Effector CD4-positive, alpha-beta T cell (primary cell): ENCODE measurements at places on chromosomes 7 and 10.

GRCh38 chr7:124758327-124758726 is 7.3 kb downstream of the GPR37 start:
- DNase-seq: no peak

- DNase-seq: no peak
Observed at GRCh38 chr10:1712314-1712713, 25.0 kb downstream of the ADARB2 start.

- no peak for DNase-seq
Observed at GRCh38 chr7:31456646-31457368, 57.1 kb upstream of the ITPRID1 start.

DNA sequence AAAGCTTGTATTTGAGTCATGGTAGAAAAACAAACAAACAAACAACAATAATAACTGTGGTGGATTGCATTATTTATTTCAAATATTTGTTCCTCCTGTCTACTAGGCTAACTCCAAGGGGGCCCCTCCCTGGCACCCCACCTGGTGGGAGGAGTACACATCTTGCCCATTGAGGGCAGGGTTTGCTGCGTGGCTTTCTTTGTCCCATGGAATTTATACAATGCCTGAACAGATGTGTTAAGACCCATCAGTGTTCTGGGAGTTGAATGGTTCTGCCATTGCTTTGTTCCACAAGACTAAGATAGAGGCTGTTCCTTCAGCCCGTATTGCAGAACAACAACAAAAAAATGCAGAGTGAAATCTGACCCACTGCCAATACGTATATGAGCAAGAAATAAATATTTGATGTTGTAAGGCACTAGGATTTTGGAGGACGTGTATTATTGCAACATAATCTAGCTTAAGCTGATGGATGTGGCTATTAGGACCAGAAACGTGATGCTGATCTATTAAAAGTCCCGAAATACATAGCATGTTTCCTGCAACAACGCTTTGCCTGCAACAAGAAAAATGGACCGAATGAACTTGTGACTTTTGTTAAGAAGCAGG is 119.1 kb upstream of the JCAD start:
- DNase-seq: no peak

DNA sequence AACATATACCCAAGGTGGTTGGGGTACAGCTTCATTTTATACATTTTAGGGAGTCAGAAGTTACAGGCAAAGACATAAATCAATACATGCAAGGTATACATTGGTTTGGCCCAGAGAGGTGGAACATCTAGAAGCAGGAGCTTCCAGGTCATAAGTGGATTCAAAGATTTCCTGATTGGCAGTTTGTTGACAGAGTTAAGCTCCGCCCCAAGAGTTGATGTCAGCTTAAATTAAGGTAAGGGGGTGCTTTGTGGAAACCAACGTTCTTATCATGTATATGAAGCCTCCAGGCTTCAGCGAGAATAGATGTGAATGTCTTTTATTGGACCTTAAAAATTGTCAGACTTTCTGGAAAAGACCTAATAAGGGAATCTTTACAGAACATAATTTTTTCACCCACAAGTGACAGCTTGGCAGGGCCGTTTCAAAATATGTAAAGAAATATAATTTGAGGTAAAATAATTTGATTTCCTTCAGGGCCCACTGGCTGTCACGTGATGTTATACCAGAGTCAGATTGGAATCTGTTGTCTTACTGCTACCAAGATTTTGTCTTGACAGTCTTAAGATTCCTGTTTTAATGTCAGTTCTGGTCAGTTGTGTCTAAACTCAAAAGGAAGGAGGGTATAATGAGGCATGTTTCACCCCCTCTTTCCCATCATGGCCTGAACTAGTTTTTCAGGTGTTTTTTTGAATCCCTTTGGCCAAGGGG is 6.3 kb upstream of the PANK1 start:
- no peak for DNase-seq

- DNase-seq: no peak
Observed at GRCh38 chr10:75430000-75430763, 1.2 kb upstream of the LRMDA start.

GRCh38 chr7:100642534-100642907 is 1.2 kb upstream of the TFR2 start:
- DNase-seq: no peak

DNA sequence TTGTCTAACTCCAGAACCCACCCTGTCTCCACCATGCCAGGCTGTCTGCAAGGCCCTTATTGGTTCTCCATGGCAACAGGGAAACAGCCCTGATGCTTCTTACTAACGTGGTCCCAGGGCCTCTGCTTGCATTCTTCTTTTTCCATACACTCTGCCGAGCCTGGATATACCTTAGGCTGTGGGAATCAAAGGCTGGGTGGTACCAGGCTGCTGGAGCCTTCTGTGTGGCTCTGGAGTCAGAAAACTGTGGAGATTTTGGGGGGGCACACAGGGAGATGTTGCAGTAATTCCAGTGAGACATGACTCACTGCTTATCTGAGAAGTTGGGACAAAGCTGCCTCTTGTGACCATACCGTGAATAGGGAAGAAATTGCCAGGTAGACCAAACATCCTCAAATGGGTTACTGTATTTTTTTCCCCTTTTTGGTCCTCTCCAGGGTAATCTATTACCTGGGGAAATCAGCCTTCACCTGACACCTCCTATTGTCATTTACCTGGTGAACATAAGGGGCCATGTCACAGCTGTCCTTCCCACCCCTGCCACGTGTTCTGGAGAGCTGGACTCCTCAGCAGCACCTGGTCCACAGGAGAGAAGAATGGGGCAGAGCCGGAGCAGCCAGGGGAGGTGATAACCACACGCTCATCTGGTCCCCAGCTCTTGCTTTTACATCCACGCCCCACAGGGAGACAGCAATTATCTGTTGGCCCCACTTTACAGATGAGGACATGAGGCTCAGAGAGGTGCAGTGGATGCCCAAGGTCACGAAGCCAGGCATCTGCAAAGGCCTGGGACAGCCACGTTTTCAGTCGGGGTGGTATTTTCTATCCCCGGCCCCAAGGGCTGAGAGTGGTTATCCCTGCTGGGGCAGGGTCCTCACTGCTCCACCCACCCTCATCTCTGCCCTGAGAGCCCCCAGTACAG is 4.6 kb downstream of the CHST3 start:
- DNase-seq: no peak

DNA sequence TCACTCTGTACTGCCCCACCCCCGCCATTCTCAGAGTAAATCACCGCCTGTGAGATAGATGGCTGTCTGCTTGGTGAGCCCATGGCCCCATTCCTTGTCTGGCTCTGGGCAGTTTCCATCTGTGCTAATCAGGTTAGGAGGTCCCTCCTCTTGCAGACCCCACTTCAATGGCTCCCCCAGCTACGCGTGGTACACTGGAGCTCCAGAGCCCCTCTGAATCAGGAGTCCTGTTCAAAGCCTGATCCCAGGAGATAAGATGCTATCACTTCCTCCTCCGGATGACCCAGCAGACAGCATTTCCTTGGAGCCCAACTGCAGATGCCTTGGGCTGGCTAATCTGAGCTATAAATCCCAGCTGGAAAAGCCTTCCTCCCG is 122.3 kb downstream of the SH3PXD2A start:
- DNase-seq: no peak

- no peak for DNase-seq
Observed at GRCh38 chr7:19916046-19916445, 142.6 kb upstream of the TMEM196 start.

- DNase-seq: no peak
Observed at GRCh38 chr10:5628451-5629302, 37.7 kb downstream of the ASB13 start.

GRCh38 chr7:55556492-55556891 is 15.8 kb downstream of the VOPP1 start:
- no peak for DNase-seq

- DNase-seq: no peak
Observed at GRCh38 chr10:113442336-113442735, 110.5 kb upstream of the HABP2 start.

DNA sequence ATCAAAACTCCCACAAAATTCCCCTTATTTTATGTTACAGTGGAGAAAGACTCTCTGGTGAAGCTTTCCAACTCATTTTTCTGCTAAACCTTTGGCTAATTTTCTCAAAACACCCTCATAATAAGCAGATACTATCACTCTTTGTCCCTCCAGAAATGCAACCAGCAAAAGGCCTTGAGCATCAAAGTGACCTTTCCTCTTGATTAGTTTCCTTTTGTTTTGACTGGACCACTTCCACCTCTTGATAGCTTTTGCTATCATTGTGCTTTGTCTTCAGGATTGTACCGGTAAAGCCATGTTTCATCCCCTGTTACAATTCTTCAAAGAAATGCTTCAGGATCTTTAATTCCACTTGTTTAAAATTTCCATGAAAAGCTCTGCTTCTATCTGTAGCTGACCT is 115.1 kb upstream of the SLC13A1 start:
- no peak for DNase-seq

- no peak for DNase-seq
Observed at GRCh38 chr10:58028597-58029366, 238.9 kb downstream of the IPMK start.

DNA sequence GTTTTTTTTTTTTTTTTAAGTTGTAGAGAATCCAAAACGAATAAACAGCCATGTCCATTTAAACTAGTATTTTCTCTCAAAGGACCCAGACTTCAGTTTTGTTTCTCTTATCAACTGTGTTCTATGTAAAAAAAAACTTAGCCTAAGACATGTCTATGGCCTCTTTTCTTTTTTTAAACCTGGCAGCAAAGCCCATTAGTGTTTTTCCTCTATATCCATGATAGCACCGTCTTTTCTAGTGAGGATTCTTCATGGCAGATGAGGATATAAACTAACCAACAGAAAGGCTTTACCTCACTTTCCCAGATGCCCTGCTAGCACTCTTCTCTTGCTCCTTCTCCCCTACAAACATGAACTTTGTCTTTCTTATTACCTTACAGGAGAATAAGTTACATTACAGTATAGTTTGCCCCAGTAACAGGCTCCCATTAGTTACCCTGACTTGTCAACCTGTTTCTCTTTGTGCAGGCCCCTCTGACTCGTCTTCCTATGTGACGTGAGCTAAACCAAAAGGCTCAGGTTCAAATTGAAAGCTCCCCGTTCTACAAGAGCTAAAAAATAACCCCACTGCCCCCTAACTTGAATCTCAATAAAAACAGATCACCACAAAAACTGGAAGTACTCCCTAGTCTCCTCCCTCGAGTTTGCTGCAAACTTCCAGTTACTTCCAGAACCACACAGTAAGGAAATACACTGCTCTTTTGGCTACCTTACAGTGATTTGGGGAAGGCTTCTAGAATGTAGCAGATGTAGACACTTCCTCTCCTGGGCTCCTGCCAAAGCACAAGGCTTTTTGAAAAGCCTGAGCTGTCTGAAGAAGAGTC is 20.1 kb downstream of the P4HA1 start:
- DNase-seq: no peak

DNA sequence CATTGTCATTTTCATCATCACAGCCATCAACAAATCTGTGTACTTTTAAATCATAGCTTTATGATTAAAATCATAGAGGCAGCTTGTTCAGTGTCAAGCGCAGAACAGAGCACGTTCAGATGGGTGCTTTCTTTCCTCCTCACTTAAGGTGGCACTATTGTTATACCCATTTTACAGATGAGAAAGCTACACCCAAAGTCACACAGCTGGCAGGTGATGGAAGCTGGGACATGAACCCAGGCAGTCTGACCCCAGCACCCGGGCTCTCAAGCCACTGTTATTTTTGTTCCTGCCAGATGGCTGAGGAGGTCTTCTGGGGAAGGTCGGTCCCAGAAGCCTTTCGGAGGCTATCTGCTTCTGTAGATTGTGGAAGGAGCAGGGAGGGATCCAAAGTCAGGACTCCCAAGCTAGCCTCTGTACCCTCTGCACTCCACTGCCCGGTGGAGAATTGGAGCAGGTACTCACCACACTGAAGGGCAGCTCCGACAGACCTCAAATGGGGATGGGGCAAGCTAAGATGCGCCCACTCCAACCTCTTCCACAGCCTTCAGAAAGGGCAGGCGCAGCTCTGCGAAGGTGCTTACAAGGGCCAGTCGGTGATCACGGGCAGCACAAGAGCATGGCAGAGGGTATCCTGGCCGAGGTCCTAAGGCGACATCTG is 610 bp downstream of the AVPI1 start:
- no peak for DNase-seq

DNA sequence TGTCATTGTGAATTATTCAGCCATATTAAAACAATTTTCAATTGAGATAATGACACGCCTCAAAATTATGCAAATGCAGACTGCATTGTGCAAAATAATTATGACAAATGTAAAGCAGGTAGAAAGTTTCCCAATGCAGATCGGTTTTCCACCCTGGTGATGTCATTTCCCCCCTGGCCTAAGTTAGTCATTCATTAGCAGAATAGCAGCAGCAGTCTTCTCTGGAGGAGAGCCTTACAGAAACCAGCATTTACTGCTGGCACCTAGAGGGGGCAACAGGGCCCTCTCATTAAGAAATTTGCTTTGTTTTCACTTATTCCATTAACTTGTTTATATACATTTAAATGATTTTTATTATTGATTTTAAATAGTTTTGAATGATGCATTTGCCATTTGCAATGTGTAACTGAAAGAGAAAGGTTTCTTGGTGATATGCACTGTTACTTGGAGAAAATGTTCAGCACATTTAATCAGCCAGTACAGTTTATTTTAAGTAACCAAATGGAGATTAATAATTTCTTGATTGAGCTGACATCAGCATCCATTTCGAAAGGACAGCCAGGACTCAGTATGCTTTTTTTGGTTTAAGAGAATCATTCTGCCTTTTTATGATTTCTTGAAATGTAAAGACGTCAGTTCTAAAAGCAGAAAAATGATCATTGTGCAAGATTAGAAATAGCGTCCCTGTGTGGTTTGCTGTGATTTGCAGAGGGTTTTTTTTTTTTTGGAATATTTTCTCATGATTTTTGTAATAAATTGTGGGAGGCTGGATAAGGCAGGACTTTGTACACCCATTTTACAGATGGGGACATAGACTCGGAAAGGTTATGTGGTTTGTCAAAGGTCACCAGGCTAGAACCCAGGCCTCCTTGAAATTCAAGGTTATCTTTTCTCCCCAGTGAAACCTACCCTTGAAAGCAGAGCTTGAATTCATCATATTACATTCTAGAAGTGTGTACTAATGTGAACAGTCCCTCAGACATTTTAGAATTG is 3.5 kb downstream of the ARID5B start:
- DNase-seq: peak; percentile 29

DNA sequence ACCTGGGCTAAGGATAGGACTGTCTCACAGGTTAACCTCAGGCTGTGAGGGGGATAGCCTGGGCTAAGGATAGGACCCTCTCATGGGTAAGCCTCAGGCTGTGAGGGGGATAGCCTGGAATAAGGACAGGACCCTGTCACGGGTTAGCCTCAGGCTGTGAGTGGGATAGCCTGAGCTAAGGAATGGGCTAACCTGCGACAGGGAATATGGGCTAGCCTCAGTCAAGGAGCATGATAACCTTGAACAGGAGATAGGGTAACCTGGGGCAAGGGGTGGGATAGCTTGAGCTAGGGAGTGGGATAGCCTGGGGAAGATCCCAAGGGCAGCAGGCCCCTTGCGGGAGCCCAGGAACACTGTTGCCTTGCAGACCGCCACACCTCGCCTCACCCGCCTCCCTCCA is 42.7 kb downstream of the GRID2IP start:
- DNase-seq: no peak

DNA sequence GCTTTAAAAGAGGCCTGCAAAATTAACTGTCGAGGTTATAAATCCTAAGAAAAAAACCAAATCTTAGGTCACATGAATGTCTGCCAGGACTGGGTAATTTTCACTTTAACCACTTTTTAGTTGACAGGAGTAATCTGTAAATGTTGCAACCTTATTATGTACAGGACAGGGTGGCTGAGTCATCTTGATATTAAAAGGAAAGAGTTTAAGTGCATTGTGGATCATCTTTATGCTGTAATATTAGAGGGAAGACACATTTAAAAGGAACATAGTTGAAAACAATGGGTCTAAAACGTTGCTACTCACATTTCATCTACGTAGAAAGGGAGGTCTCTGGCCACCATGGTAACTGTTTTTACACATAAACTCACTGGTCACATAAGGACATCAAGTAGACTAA is 115.5 kb downstream of the LSMEM1 start:
- no peak for DNase-seq
